ENCODE measurements at places on chromosomes 16 and 17. TPM values are rescaled to one million over a fixed set of nuclear protein-coding genes. Genes with fewer than 3 reads are reported as not detected.
A peak's percentile ranks its signal among the peaks of the same experiment; 100 is the strongest.

CRYBA1 gene
- not detected for total RNA-seq

AMDHD2 gene
- total RNA-seq: 34.1 TPM

EXOC3L1 gene
- 0.12 TPM for total RNA-seq

NAGS gene
- total RNA-seq: 0.91 TPM

SLC9A5 gene
- total RNA-seq: 5.3 TPM

UMOD gene
- total RNA-seq: not detected

ZFP3 gene
- total RNA-seq: 1.9 TPM

TBC1D3B gene
- total RNA-seq: 8.9 TPM

SLC5A10 gene
- total RNA-seq: not detected

KRT32 gene
- total RNA-seq: not detected

ADAD2 gene
- total RNA-seq: not detected

DNA sequence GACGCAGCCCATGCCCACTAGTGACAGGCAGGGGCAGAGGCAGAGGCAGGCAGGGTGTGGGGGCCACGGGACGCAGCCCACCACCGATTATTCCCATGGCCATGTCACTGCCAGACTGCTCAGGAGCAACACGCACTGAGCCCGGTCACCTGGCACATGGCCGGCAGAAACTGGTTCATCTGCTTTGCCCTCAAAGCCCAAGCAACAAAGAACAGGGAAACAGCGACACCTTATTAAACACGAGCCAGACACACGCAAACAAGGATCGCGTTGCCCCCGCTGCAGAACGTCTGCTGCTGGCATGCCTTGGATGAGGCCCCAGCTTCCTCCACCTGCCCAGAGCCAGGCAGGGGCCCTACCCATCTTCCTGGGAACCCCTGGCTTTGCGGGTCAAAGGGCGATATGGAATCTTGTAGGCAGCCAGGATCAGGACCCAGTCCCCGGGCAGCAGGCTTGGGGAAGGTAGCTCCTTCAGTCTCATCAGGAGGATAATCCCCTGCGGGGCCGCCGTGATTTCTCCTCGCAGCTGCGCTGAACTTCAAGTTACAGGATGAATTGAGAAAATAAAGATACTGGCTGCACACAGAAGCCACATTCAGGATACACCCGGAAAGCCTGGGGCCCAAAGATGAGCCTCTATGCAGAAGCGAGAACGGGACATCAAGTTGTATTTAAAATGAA lies 4.8 kb downstream of the TBC1D16 start:
- no peak for DNase-seq

- DNase-seq: no peak
Observed at GRCh38 chr17:57368637-57369336, 112.5 kb downstream of the MSI2 start.

DNA sequence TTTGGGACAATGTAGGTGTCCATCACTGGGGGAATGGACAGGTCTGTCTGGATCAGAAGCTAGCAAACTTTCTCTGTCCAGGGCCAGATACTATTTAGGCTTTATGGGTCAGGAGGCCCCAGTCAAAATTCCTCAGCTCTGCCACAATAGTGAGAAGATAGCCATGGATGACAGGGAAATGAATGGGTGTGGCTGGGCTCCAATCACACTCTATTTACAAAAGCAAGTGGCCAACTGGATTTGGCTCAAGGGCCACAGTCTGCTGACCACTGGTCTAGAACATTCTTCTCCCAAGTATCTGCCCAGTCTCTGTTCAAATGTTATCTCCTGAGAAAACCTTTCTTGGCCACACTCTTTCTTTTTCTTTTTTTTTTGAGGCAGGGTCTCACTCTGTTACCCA lies 339.9 kb downstream of the SOX9 start:
- no peak for DNase-seq

DNA sequence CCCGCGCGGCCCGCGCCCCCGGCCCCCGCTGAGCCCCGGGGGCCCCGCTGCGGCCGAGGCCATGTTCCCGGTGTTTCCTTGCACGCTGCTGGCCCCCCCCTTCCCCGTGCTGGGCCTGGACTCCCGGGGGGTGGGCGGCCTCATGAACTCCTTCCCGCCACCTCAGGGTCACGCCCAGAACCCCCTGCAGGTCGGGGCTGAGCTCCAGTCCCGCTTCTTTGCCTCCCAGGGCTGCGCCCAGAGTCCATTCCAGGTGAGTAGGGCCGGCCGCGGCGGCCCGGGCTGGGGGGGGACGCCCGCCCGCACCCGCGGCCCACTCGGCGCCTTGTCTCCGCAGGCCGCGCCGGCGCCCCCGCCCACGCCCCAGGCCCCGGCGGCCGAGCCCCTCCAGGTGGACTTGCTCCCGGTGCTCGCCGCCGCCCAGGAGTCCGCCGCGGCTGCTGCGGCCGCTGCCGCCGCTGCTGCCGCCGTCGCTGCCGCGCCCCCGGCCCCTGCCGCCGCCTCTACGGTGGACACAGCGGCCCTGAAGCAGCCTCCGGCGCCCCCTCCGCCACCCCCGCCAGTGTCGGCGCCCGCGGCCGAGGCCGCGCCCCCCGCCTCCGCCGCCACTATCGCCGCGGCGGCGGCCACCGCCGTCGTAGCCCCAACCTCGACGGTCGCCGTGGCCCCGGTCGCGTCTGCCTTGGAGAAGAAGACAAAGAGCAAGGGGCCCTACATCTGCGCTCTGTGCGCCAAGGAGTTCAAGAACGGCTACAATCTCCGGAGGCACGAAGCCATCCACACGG lies 504 bp downstream of the MAZ start:
- DNase-seq: peak; percentile 86

DNA sequence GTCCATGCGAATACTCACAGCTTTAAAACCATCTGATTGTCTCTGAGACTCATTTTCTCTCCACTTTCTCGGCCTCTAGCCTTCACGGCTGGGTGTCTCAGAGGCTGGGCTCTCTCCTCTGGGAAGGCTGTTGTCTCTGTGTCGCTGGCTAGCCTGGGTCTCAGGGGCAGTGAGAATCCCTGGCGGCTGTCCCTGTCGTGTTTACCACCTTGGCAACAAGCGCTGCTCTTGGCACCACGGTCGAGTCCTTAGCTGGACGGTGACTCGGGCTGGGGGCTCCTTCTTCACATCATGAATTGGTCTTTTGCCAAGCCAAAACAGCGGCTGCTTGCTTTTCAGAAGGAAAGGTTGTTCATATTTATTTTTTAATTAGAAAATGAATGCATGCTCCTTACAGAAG lies 81.1 kb downstream of the MSI2 start:
- DNase-seq: no peak

DNA sequence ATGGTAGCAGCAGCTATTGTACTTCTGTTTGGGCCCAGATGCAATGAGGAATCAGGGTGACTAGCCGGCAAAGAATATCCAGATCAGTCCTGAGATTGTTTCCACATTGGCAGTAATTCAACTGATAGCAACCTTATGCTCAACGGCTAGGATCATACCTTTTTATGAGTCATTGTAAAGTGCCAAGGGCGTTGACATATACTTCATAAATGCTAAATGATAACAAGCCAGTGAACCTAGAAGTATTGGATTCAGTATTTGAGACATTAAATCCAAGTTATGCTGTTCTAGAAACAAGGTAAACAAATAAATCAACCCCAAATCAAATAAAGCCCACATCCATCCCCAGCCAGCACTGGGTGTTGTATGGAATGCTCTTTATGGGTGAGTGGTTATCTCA lies 207.1 kb upstream of the ZFHX3 start:
- DNase-seq: no peak

DNA sequence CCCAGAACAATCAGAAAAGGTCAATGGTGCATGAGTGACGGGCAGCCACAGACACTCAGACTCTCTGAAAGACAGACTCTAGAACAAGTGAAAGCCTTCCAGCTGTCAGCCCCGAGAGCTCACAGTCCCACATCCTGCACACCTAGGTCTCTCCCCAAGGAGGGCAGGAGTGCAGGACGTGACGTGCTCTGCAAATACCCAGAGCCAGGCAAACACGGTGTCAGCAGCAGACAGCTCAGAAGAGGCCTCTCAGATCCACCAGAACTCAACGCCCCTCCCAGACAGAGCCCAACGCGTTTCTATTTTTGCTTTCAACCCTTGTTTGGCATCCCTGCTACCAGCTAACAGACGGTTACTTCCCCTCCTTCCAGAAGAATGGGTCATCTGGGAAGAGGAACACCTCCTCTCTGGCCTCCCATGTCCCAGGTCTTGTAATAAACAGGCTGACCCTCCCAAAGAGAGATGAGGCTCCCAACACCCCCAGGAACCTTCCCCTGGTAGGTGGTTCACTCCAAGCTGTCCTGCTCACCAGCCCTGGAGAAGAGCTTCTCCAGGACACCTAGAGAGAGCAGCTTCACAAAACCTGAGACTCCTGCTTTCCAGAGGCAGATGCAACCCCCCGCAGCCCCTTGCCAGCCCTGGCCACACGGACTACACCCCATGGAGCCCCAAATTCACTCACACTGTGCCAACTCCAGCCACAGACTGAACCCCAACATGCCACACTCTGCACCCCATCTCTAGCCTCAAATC lies 7.6 kb downstream of the PITPNM3 start:
- peak; percentile 83 for DNase-seq

- no peak for DNase-seq
Observed at GRCh38 chr17:14922411-14922810, 342.7 kb downstream of the PMP22 start.

DNA sequence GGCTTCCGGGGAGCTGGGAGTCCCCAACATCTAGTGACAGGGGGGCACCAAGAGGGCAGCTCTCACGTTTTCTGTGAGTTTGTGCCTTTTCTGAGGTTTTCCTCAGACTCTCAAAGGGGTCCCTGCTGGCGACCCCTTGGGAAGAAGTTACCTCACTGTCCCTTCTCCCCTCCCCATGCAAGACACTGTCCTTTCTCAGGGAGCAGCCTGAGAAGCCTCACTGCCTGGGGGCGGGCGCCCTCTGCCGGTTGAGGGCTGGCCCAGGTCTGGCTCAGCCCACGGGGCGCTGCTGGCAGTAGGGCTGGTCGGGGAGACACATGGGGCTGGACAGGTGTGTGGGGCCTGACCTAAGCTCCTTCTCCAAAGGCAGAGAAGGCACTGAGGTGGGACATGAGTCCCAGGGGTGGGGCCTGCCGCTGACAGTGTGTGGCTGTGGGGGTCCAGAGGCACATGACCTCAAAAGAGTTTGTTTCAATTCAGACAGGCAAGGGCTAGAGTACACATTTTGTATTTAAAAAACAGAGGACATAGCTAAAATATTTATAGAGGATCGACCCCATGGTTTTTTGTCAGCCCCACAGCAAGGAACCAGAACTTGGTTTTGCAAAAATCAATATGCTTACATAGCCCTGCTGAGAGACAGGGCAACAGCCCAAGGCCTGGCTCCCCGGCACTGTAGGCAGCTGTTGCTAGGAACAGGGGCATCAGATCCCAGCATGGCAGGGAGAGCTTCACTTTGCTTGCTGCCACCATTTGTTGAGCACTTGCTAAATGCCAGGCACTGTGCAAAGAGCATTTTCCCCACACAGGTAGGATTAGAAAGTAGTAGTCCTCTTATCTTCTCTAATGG lies 18.5 kb upstream of the ALDH3A1 start:
- peak; percentile 94 for DNase-seq

DNA sequence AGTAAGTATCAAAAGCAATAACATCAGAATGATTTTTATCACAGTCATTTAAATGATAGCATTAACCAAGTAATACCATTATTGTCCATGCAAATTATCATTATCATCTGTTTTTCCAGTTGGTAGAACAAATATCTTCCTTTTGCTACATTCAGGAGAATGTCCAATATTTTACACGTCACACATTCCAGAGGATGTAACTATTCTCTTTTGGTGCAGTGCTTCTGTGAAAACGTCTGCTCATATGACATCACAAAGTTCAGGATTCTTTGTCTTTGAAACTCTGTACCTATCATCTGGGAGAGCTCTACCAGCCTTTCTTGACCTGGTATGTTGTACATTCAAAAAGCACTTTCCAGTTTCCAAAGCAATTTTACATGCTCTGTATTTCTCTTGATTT lies 40.2 kb upstream of the PITPNM3 start:
- DNase-seq: no peak

- no peak for DNase-seq
Observed at GRCh38 chr16:276426-277077, 808 bp upstream of the RGS11 start.

GRCh38 chr17:8117980-8118768 lies at the start of gene ALOXE3:
Gene ALOXE3, minus strand, starts transcription at chr17:8118514. Its CDS starts 524 bp downstream, at chr17:8117990.
- DNase-seq: peak; percentile 69

GRCh38 chr17:81069135-81069645 lies 34.2 kb downstream of the BAIAP2 start:
- no peak for DNase-seq

- peak; percentile 93 for DNase-seq
Observed at GRCh38 chr16:29994600-29995323, 655 bp downstream of the HIRIP3 start.

- DNase-seq: no peak
Observed at GRCh38 chr17:46056800-46057304, 57.8 kb downstream of the STH start.

- DNase-seq: peak; percentile 49
Observed at GRCh38 chr17:20916383-20916782, 126.4 kb downstream of the USP22 start.

- no peak for DNase-seq
Observed at GRCh38 chr16:85673529-85674417, 15.0 kb downstream of the GINS2 start.

DNA sequence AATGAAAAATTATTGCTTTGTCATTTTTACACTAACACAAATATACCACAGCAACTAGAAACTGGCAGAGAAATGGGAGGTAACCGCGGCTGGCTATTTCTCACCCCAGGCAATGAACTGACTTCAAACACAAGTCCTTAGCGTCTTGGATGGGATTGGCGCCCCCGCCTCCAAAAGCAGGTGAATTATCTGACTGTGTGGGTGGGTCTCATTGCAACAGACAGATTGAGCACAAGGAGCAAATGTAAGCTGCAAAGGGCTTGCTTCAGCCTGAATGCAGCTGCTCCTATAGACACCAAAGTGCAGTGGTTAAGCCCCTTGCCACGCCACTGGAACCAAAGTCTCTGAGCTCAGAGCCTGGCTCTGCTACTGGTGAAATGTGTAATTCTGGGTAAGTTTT lies 225.0 kb downstream of the XYLT1 start:
- no peak for DNase-seq

DNA sequence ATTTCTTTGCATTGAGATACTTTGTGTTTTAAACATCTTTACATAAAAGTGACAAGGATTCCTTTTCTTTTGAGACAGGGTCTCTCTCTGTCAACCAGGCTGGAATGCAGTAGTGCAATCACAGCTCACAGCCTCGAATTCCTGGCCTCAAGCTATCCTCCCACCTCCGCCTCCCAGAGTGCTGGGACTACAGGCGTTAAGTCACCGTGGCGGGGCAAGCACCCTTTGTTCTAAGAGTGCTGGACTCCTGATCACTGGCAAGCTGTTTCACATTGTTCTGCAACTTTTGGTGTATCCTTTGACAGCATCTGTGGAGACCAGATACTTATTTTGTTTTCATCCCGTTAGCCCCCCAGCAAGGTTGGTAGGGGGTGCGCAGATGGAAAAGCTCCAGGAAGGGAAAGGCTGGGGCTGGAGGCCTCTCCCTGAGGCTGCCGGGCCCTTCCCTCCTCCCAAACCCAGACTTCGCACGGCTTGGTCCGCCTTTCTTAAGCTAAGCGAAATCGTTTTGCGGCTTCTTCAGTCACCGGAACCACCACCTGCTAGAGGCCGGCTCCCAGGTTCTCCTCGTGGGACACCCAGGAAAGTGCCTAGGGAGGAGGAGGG lies 1.1 kb downstream of the ST6GALNAC2 start:
- DNase-seq: no peak
